ENCODE measurements at places on chromosomes 5 and 9.
A peak's percentile ranks its signal among the peaks of the same experiment; 100 is the strongest.

- no peak for DNase-seq
These were observed 40.7 kb upstream of the LCP2 start for GRCh38 chr5:170338291-170338690.

- DNase-seq: no peak
These were observed 15.2 kb upstream of the NR5A1 start for GRCh38 chr9:124522121-124523098.

DNA sequence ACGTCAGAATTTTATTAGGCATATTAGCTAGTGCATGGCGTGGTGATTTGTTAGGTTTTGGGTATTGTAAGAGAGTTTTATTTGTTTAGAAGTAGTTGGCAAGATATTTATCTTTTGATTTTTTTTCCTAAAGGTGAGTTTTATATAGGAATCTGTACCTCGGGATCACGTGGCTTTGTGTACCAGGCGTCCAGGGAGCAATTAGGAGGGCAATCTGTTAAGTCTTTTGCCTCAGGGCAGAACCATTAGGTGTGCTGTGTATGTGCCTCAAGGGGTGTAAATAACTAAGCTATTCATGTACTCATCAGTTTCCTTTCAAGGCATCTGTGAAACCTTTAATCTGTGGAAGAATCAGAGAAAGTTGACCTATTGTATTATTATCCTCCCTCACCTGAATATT lies 39.4 kb downstream of the ZSWIM6 start:
- DNase-seq: peak; percentile 11

- no peak for DNase-seq
These were observed 79.3 kb downstream of the BRINP1 start for GRCh38 chr9:119289740-119290433.
